ENCODE measurements at places on chromosomes 1 and 21.

- no peak for DNase-seq
Measured at GRCh38 chr1:210342986-210343780, 14.5 kb downstream of the HHAT start.

DNA sequence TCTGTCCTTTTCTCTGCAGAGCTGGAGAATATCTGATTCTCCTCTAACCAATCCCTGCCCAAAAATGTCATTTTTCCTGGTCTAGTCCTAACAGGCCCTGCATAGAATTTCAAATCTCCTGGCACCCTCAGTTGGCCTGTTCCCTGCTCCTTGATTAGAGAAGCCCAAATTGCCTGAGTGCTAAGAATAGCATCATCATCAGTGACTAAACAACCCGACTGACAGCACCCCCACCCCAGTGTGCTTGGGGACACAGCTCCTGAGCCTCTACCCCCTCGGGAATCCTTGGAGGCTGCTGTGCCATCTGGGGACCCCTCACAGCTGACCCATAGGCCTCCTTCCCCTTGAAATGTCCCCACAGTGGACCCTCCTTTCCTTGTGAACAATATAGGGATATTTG, 94.4 kb downstream of the DDX20 start:
- DNase-seq, result no peak

DNA sequence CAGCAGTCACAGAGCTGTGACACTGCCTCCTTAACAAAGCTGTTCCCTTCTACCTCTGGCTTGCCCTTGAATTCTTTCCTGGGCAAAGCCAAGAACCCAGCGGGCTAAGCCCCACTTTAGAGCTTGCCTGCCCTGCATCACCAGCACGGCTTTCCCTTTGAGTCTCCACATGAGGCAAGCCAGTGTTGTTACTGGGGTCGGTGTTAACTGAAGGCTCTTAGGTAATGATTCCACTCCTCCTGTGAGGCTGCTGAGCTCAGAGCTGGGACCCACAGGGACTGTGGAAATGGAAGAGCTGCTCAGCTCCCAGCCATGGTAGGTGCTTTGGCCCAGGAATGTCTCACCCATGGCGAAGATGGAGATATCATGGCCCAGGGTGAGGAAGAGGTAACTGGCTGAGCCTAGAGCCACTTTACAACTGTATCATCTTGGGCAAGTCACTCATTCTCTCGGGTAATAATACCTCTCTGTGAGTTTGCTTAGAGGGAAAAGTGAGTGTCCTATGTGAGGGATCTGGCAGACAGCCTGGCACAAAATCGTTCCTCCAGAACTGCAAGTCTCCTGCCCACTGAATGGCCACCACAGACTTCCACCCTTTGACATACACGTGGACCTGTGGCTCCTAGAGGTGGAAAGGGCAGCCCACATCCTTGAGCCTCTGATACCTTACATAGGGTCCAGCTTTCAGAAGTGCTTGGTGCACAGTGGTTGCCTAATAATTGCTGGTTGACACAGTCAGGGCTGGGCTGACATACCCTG, 654.1 kb downstream of the PTPRU start:
- no peak for DNase-seq

DNA sequence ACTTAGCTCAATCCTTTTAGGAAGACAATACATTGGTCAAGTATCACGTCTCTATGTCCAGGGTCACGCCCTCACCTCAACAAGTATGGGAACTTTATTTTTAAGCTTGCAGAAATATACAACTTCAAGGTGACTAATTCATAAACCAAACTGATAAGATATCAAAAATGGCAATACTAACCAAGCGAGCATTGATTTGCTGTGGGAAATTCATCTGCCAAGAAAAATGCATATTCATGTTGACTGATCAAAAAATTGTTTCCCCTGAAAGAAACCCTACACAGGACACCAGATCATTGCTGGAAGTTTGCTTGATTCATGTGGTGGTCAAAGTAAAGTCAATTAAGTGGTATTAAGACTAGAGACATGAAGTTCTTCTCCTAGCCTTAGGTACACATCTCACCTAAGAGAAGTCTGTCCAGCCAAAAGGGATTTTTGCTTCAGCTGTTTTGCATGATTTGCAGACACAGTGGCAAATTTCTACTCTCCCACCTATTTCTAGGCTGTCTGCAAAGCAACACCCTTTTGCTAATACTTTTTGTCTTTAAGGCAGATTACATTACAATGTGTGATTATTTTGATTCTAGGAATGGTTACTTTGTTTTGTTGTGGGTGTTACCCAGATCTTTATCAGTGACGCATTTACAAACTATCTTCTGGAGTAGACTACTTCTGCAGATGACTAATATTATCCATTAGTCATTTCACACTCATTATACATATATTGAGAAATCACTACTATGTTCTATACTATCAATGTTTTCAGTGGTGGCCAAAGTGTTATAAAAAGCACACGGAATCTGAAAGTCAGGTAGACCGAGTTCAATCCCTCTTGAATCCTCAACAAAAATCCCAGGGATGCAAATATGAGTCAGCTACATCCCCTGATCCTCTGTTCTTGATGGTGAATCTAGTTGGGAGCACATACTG, 12.4 kb downstream of the SAMSN1 start:
- peak; percentile 83 for DNase-seq

GRCh38 chr1:4700801-4701200, 46.4 kb downstream of the AJAP1 start:
- DNase-seq, result no peak

GRCh38 chr1:68484618-68485017, 12.3 kb downstream of the DEPDC1 start:
- DNase-seq, result no peak

DNA sequence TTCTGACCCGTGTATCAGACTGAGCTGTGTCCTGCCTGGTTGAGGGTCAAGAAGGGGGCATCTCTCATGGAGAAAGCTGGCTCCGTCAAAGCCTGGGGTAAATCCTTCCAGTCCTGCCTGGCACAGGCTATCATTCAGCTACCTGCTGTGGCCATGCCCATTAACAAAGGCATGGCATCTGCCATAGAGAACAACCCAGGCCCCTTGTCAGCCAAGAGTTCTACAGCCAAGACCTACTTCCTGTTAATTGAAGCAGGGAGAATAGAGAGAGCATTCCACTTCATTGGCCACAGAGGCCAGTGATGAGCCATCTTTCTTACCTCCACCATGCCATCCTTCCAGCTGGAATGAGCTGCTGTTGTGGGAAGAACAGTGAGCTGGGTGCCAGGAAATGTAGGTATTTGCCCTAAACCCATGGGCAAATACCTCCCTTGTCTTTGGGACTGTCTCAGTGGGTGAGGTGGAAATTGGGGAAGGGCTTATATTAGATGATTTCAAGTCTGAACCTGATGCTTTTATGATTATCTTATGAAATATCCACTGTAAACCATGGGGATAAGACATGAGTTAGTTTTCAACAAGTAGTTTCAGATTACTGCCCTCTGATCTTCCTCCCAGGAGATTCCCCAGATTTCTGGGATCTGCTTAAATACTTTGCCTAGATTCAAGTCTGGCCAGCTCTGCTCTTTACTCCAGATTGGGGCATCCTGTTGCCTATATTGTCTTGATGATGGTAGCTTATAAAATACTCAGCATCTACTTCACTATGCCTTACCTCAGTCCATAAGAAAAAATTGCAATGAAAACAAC, 11.2 kb upstream of the KCNQ4 start:
- no peak for DNase-seq

DNA sequence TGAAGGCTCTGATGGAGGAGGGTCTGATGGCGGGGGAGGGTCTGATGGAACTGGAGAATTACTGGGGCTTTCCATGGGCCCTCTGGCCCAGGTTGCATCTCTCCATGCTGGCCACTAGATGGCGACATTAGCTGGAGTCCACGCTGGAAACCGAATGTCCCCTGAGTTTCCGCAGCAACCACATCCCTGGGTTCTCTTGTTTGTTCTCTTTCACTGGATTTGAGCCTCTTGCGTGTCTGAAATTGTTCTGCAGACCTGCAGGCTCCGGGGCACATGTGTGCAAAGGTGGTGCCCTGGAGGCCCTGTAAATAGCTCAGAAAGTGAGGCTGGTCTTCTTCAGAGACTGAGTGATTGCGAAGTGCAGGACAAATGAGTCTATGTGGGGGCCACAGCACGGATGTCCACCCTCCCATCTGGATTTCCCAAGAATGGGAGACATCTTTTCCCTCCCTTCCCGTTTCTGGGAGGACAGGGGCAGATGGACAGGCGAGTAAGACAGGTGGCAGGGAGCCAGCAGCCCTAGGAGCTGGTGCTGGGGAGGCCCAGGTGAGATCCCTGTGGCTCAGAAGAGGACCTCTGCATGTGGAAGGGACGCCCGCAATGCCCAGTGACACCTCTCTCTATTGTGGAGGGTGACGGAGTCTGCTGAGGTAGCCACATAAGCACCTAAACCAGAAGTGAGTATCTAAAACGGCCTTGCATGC, 73.2 kb upstream of the ABCG1 start:
- DNase-seq, result peak; percentile 74

GRCh38 chr1:228935855-228936727, 200.8 kb downstream of the RHOU start:
- peak; percentile 5 for DNase-seq
